ENCODE measurements at places on chromosomes 6 and 20. TPM values are rescaled to one million over a fixed set of nuclear protein-coding genes. Genes with fewer than 3 reads are reported as not detected.

CST2 gene
- not detected for total RNA-seq

DLK2 gene
- total RNA-seq, result 0.14 TPM

MEI4 gene
- not detected for total RNA-seq

DNMT3B gene
- total RNA-seq, result 2.2 TPM

PFDN4 gene
- total RNA-seq, result 46.0 TPM

CDH26 gene
- total RNA-seq, result 1.8 TPM

OR2B6 gene
- not detected for total RNA-seq

RHAG gene
- not detected for total RNA-seq

CPNE5 gene
- 2.9 TPM for total RNA-seq

HLA-DOB gene
- total RNA-seq, result 13.9 TPM

PPP1R14C gene
- total RNA-seq, result not detected

NRN1 gene
- total RNA-seq, result 2.0 TPM

ERVFRD-1 gene
- not detected for total RNA-seq

PLG gene
- 0.64 TPM for total RNA-seq

FHL5 gene
- total RNA-seq, result not detected

MDFI gene
- not detected for total RNA-seq

EFCAB8 gene
- 3.1 TPM for total RNA-seq

SENP6 gene
- 99.7 TPM for total RNA-seq

PPP1R3G gene
- total RNA-seq, result not detected

LY6G5B gene
- total RNA-seq, result 24.0 TPM

ABHD16B gene
- total RNA-seq, result not detected

Measured in natural killer cell treated with Interleukin-12 subunit alpha and Interleukin-12 subunit beta and Interleukin-15 and Interleukin-18, amount 100 ng/mL, for 72 hours (primary cell).